SK-N-SH (cell line): ENCODE measurements at places on chromosomes 13 and 19.

DNA sequence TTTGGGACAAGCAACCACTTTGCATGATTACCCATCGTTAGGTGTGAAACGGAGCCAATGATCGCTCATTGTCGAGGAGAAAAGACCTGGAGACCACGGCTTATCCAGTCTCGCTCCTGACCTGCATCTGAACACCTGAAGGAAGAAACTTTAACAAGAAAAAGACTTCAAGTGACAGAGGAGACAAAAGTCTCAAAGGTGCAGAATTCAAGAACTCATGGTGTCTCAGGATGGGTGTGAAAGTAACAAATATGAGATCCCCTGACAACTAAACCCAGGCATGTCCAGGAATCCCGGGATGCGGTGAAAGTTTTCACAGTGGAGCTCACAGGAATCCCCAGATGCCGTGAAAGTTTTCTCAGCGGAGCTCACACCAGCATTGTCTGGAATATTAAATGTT is 6.3 kb upstream of the ATP11A start:
- H3K4me3 ChIP-seq = no peak overlapping the region
- H3K27me3 ChIP-seq = no peaks in the 10 kb centered on the region
- no peak overlapping the region for H3K27ac ChIP-seq
- DNase-seq = no peak

GRCh38 chr19:29711584-29712132 is 3.4 kb downstream of the C19orf12 start:
- no peak overlapping the region for H3K27ac ChIP-seq
- peaks cover 7% of the 10 kb centered on the region; the same call in 1 of the 2 replicates for H3K4me1 ChIP-seq
- no peak for DNase-seq
- H3K4me3 ChIP-seq = no peak overlapping the region
- no peaks in the 10 kb centered on the region for H3K27me3 ChIP-seq

GRCh38 chr13:29935309-29935981 is 85.0 kb upstream of the UBL3 start:
- H3K36me3 ChIP-seq = no peaks in the 10 kb centered on the region
- H3K4me3 ChIP-seq = no peak overlapping the region
- no peaks in the 10 kb centered on the region for H3K4me1 ChIP-seq
- H3K27me3 ChIP-seq = no peaks in the 10 kb centered on the region; the same call in none of the 2 replicates
- H3K27ac ChIP-seq = no peak overlapping the region

DNA sequence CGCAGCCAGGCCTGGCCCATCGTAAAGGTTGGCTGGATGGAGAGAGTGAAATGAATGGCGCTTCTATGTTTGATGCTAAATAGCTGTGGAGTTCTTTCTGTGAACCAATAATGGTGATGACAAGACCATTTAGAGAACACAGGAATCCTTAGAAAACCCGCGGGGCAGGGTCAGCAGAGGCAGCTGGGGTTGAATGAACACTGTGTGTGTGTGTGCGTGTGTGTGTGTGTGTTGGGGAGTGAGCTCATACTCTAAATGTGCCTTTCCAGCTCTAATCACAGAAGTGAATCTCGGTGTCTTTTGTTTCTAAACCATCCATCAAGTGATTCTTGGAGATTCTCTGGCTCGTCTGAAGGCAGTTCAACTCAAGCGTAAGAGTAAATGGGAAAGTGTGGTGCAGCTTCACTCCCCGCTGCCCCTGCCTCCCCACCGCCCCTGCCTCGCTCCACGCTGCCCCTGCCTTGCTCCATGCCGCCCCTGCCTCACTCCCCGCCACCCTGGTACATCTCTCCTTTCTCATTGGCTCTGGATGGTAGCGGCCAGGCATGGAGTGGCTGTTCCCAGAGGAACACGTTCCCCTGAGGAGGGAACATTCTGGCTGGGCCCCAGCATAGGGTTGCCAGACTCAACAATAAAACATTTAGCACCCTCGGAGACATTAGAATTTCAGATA is 21.2 kb downstream of the TMPRSS9 start:
- no peaks in the 10 kb centered on the region for H3K36me3 ChIP-seq
- no peak overlapping the region for H3K4me3 ChIP-seq
- no peak for DNase-seq
- H3K27ac ChIP-seq = no peak overlapping the region

DNA sequence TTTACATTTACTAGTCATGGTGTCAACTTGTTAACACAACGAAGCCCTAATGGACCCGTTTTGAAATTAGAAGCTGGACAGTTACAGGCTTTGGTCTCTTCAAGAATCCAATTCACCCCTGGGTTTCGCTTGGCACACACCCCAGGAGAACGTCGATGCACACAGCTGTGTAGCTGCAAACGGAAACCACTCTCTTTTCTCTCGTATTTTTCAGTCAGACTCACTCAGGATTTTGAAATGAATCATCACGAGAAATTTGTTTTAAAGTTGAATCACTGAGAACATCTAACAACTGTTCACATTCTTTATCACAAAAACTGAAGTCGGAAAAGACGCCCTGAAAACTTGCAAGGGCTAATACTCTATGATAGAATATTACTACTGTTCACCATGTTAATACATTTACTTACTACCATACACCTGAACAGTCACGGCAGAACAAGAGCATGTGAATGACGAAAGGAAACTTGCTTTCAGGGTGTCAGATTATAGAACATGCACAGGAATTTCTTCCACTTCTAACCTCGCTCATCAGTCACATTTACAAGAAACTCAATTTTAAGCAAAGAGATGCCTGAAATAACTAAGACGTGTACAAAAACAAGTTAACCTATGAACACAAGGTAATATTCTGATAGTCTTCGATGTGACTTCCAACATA is 4.7 kb downstream of the PNMA8A start:
- H3K27me3 ChIP-seq = no peaks in the 10 kb centered on the region
- H3K27ac ChIP-seq = peak overlapping the region; percentile 70
- H3K4me1 ChIP-seq = peaks cover 13% of the 10 kb centered on the region; the same call in 1 of the 2 replicates
- DNase-seq = no peak
- H3K4me3 ChIP-seq = no peak overlapping the region

DNA sequence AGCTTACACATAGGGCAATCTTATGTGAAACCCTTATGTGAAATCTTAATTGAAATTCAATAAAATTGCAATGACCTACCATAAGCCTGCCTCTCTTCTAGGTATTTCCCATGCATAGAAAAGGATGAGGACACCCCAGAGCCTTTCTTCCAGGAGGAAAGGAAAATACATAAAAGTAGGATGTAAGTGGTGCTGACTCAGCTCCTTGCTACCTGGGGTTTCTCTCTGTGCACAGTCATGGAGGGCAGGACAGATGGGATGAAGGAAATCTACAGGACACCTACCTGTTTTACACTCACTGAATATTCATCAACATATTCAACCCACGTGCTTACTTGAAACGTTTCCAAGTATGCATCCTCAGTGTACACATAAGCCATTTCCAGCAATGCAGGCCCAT is 1299.2 kb upstream of the SLC10A2 start:
- no peaks in the 10 kb centered on the region for H3K36me3 ChIP-seq
- no peaks in the 10 kb centered on the region for H3K4me1 ChIP-seq
- no peak overlapping the region for H3K4me3 ChIP-seq
- DNase-seq = no peak
- no peak overlapping the region for H3K27ac ChIP-seq

DNA sequence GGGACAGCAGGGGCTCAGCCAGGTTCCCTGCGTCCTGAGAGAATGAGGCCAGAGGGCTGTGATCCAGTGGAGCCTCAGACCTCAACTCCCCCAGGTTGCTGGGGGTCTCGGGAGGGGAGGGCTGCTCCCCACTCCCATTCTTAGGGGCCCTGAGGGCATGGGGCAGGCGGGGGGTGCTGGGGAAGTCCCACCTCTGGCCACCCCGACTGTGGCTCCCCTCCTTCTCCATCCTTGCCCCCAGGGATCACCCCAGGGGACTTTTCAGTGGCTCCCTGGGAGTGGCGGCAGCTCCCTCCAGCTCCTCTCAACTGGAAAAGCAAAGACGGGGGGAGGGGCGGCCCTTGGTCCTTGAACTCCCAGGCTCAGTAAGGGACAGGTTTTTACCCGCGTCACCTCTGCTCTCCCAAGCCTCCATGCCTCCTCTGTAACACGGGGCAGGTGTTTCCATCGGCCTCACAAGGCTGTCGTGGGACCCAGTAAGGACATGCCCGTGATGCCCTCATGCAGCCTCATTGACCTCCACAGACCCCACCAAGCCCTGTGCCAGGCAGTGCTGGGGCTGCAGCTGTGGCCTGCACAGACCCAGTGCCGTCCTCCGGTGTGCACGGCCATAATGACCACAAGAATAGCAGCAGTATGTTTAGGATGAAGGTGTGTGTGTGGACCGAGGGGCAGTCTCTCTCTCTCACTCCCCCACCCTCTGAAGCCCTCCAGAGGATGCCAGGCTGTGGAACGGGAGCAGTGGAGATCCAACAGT is 11.6 kb upstream of the TOMM40 start:
- H3K4me1 ChIP-seq = peaks cover 13% of the 10 kb centered on the region
- no peak overlapping the region for H3K27ac ChIP-seq
- peaks cover 9% of the 10 kb centered on the region for H3K36me3 ChIP-seq
- no peak for DNase-seq
- no peaks in the 10 kb centered on the region for H3K27me3 ChIP-seq

DNA sequence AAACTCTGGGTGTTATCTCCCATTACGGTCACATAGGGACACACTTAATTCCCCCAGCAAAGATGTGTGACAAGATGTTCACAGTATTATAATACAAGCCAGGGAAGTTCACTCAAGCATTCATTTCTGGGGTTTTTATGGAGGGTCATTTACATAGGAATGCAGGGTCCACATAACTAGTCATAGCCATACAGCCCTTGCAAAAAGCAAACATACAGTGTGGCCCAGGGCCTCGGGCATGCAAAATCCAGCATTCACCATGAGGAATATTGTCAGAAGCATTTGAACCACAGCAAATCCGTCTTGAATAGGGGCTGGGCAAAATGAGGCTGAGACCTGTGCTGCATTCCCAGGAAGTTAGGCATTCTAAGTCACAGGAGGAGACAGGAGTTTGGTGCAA is 13.0 kb upstream of the ZNF460 start:
- DNase-seq = no peak
- no peaks in the 10 kb centered on the region for H3K27me3 ChIP-seq
- no peak overlapping the region for H3K4me3 ChIP-seq
- H3K27ac ChIP-seq = no peak overlapping the region
- peaks cover 13% of the 10 kb centered on the region; the same call in 1 of the 2 replicates for H3K4me1 ChIP-seq
- peaks cover 8% of the 10 kb centered on the region for H3K36me3 ChIP-seq

GRCh38 chr19:13430790-13431582 is 75.3 kb downstream of the CACNA1A start:
- peaks cover 12% of the 10 kb centered on the region; the same call in 1 of the 2 replicates for H3K27me3 ChIP-seq
- H3K27ac ChIP-seq = no peak overlapping the region
- H3K36me3 ChIP-seq = no peaks in the 10 kb centered on the region
- peak; percentile 39 for DNase-seq
- no peaks in the 10 kb centered on the region for H3K4me1 ChIP-seq
- no peak overlapping the region for H3K4me3 ChIP-seq

DNA sequence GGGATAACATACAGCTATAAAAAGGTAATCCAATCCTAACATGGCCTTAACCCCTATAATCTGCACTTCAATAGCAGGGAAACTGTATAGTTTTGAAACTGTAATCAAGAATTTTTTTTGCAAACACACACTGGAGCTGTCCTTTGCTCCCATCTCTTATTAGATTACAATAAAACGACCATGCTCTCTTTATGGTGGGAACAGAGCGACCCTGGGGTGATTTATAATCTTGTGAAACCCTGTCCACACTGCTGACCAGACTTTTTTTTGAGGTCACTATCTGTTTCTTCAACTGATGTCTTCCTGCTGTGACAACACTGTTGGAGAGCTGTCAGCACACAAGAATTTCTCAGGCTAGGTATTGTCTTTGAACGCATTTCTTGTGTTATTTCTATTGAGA is 35.3 kb downstream of the DACH1 start:
- no peaks in the 10 kb centered on the region for H3K36me3 ChIP-seq
- no peak overlapping the region for H3K27ac ChIP-seq
- no peak overlapping the region for H3K4me3 ChIP-seq
- H3K27me3 ChIP-seq = no peaks in the 10 kb centered on the region
- H3K4me1 ChIP-seq = peaks cover 8% of the 10 kb centered on the region

DNA sequence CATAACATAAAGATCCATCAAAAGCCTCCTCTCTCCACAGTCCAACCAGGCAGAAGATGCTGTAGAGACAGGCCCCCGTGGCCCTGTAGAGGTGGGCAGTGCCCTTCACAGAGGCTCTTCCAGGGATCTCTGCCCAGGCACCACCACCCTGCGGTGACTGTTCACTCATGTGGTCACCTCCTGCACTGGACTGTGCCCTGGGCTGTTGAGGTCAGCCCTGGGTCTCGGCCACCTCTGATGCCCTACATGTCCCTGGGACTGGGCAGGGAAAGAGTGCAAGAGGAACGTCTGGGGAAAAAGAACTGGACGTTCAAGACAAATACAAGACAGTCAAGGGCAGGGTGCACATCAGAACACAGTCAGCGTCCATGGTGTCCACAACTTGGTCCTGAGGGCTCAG is 22.3 kb downstream of the PEPD start:
- no peaks in the 10 kb centered on the region for H3K36me3 ChIP-seq
- H3K27ac ChIP-seq = no peak overlapping the region
- no peak for DNase-seq
- no peak overlapping the region for H3K4me3 ChIP-seq

DNA sequence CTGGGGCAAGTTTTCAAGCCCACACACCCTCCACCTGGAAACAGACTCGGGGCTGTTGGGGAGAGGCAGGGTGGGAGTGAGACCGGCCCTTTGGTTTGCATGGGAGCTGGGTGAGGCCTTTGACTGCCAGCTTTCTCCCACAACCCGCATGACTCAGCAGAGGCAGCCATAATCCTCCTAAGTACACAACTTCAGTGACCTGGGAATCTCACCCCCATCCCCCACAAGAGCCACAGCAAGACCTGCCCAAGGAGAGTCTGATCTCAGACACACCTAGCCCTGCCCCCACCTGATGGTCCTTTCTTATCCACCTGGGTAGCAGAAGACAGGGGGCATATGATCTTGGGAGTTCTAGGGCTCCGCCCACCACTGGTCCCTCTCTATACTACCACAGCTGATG is 1615.4 kb downstream of the EFNB2 start:
- no peak overlapping the region for H3K27ac ChIP-seq
- H3K4me3 ChIP-seq = no peak overlapping the region
- H3K36me3 ChIP-seq = no peaks in the 10 kb centered on the region
- DNase-seq = no peak
- no peaks in the 10 kb centered on the region for H3K4me1 ChIP-seq

- H3K4me3 ChIP-seq = no peak overlapping the region
- H3K27me3 ChIP-seq = no peaks in the 10 kb centered on the region
- H3K36me3 ChIP-seq = no peaks in the 10 kb centered on the region
- no peak overlapping the region for H3K27ac ChIP-seq
These were observed 5.2 kb downstream of the LCP1 start for GRCh38 chr13:46176756-46177155.

- no peak overlapping the region for H3K27ac ChIP-seq
- no peak for DNase-seq
- H3K4me3 ChIP-seq = no peak overlapping the region
- no peaks in the 10 kb centered on the region for H3K36me3 ChIP-seq
- H3K27me3 ChIP-seq = no peaks in the 10 kb centered on the region
These were observed 503 bp upstream of the SLC7A9 start for GRCh38 chr19:32869966-32870573.

DNA sequence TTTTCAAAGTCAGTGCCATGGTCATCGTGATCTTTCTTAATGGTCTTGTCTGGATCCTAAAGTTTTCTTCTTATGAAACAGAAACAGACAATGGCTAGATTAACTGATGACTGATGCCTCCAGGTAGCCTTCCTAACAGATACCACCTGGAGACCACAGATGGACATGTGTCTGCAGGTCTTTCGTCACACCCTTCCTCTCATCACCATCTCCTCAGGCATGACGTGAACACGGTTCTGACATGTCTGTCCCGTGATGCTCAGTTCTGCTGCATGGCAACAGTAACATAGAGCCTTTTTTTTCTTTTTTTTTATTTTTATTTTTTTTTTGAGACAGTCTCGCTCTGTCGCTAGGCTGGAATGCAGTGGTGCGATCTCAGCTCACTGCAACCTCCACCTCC is 13.1 kb upstream of the LAMP1 start:
- H3K36me3 ChIP-seq = no peaks in the 10 kb centered on the region
- peaks cover 16% of the 10 kb centered on the region; the same call in 1 of the 2 replicates for H3K27me3 ChIP-seq
- H3K4me1 ChIP-seq = no peaks in the 10 kb centered on the region
- no peak overlapping the region for H3K4me3 ChIP-seq
- H3K27ac ChIP-seq = no peak overlapping the region
